ENCODE measurements at places on chromosomes 4 and X. TPM values are rescaled to one million over a fixed set of nuclear protein-coding genes. Genes with fewer than 3 reads are reported as not detected.

DNA sequence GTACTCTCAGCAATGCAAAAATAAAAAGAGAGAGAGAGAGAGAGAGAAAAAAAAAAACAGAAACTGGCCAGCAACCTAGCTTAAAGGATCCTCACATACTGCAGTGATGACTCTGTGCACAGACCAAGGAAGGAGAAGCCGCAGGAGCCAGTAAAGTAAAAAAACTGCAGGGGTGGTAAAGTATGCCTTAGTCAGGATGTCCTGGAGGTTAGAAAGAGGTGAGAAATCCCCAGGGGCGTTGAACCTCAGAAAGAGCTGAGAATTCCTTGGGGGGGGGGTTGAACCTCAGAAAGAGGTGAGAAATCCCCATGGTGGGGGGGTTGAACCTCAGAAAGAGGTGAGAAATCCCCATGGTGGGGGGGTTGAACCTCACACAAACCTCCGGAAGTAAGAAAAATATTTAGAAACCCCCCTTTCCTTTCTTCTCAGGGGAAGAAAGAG, 48.0 kb downstream of the MAGEA9 start:
- DNase-seq, result peak; percentile 59
- H3K36me3 ChIP-seq, result no peaks in the 10 kb centered on the region
- H3K27me3 ChIP-seq, result no peaks in the 10 kb centered on the region
- H3K27ac ChIP-seq, result peak overlapping the region; percentile 70
- H3K4me1 ChIP-seq, result peaks cover 6% of the 10 kb centered on the region

GRCh38 chrX:130575831-130576389, 174.1 kb downstream of the RBMX2 start:
- H3K4me3 ChIP-seq, result no peak overlapping the region
- no peaks in the 10 kb centered on the region for H3K4me1 ChIP-seq
- peak; percentile 50 for DNase-seq
- H3K36me3 ChIP-seq, result no peaks in the 10 kb centered on the region
- H3K27ac ChIP-seq, result no peak overlapping the region
- H3K27me3 ChIP-seq, result no peaks in the 10 kb centered on the region

DNA sequence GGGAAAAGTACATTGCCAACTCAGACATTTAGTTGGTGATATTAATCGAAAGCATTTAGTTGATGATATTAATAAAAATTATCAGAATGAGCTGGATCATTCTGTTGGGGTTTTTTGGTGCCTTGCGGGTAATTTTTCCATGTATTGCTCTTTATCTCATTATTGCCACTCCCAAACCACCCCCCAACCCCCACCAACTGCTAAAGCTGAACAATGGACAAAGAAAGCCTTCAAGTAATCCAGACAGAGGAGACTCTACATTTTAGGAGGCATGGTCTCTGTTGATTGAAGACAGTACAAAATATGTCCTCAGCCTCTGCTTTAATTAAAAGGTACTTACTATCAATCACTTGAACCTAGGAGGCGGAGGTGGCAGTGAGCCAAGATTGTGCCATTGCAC, 22.5 kb downstream of the PDK3 start:
- H3K27ac ChIP-seq, result no peak overlapping the region
- no peak for DNase-seq
- no peaks in the 10 kb centered on the region for H3K27me3 ChIP-seq
- no peaks in the 10 kb centered on the region for H3K36me3 ChIP-seq

DNA sequence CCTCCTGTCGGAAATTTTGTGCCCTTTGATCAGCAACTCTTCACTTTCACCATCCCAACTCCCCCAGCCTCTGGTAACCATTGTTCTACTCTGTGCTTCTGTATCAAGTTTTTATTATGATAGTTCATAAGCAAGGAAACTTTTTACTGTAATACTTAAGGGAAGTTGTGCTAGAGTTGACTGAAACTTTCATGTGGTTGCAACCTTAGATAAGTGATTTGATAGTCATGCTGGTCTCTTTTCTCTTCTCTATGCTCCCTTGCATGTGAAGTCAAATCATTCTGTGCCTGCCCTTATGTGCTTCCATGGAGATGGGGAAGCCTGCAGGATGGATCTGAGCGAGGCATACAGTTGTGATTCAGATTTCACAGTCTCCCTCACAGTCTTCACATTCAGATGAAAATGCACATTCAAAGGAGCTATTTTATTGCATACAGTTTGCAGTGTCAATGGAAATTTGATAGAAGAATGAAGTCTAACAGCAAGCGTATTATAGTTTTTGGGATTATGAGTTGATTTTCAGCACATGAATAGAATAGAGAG, 1428.3 kb upstream of the TENM3 start:
- DNase-seq, result no peak
- H3K4me1 ChIP-seq, result no peaks in the 10 kb centered on the region
- H3K27ac ChIP-seq, result no peak overlapping the region
- no peaks in the 10 kb centered on the region for H3K36me3 ChIP-seq
- no peak overlapping the region for H3K4me3 ChIP-seq
- H3K27me3 ChIP-seq, result no peaks in the 10 kb centered on the region

Gene VCX2
- not detected for total RNA-seq

- no peaks in the 10 kb centered on the region for H3K27me3 ChIP-seq
- H3K27ac ChIP-seq, result no peak overlapping the region
- no peak for DNase-seq
- H3K36me3 ChIP-seq, result no peaks in the 10 kb centered on the region
These were observed 175.5 kb upstream of the CASK start for GRCh38 chrX:42098900-42099299.

GRCh38 chr4:13493793-13494192, 9.7 kb upstream of the RAB28 start:
- no peak overlapping the region for H3K27ac ChIP-seq
- H3K4me3 ChIP-seq, result no peak overlapping the region
- no peak for DNase-seq
- H3K36me3 ChIP-seq, result no peaks in the 10 kb centered on the region
- H3K4me1 ChIP-seq, result no peaks in the 10 kb centered on the region
- H3K27me3 ChIP-seq, result peaks cover 23% of the 10 kb centered on the region

Gene FGF5
- 15.5 TPM for total RNA-seq

GRCh38 chr4:152983774-152984411, 47.8 kb downstream of the FHDC1 start:
- H3K27ac ChIP-seq, result 0 out of 2 replicates have a peak overlapping the region, but pooled peaks have one; percentile 12
- peak; percentile 66 for DNase-seq
- no peak overlapping the region for H3K4me3 ChIP-seq
- H3K36me3 ChIP-seq, result no peaks in the 10 kb centered on the region
- peaks cover 4% of the 10 kb centered on the region for H3K27me3 ChIP-seq

GRCh38 chrX:79065696-79066095, 78.8 kb upstream of the GPR174 start:
- H3K36me3 ChIP-seq, result no peaks in the 10 kb centered on the region
- no peak overlapping the region for H3K4me3 ChIP-seq
- no peaks in the 10 kb centered on the region for H3K4me1 ChIP-seq
- DNase-seq, result no peak

Gene CRMP1
- not detected for total RNA-seq

DNA sequence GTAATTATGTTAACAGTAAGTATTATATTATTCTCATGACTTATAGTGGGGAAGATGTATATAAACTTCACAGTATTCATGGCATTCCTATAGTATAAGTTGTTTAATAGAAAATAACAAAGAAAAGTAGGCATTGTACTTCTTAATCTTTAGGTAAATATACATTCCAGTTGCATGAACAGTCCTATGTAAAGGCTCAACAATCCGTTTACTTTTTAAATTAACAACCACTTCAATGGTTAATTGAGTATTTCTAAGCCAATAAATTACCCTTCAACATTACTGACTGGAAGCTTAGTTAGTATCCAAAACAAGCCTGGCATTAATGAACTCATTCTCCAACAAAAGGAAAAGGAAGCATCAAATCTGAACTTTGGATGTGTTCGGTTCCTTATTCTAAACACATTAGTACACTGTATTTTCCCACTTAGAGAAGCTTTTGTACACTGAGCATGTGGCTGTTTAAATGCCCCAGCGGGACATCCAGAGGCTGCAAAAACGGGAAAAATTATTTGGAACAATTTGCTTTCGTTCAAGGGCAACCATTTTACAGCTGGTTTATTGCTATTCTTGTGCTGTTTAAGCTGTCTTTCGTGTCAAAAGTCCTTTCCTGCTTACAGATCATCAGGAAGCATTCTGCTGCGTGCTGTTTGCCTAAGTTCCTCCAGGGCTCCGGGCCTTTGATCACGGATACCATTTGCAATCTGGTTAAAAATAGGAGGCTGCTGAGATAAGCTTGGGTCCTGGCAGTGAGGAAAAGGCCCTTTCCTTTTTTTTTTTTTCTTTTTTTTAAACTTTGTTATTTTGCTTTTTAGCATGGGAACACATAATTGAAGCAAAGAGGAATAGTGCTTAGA, 460.3 kb downstream of the SPRY1 start:
- H3K4me1 ChIP-seq, result peaks cover 8% of the 10 kb centered on the region
- no peaks in the 10 kb centered on the region for H3K27me3 ChIP-seq
- H3K27ac ChIP-seq, result no peak overlapping the region
- H3K4me3 ChIP-seq, result peak overlapping the region; percentile 37

DNA sequence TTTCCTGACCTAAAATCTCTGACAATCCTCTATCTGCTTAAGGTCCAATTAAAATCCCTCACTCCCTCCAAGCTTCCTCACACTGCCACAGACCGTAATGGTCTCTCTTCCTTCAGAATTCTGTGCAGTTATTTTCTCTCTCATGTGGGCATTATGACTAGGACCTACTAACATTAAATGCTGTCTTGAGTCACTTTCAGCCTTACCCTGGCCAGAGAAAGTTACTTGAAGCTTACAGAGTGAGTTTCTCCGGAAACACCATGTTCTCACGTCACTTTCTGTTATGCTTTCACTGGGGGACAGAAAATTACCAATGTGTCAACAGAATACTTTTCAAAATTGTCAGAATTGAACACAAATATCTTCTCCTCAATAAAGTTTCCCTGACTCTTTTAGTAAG, 271.8 kb downstream of the INPP4B start:
- H3K4me1 ChIP-seq, result no peaks in the 10 kb centered on the region
- no peak for DNase-seq
- H3K4me3 ChIP-seq, result no peak overlapping the region
- no peaks in the 10 kb centered on the region for H3K36me3 ChIP-seq
- no peaks in the 10 kb centered on the region for H3K27me3 ChIP-seq
- H3K27ac ChIP-seq, result no peak overlapping the region

Gene ARR3
- total RNA-seq, result not detected

Gene AR
- 4.8 TPM for total RNA-seq

- H3K4me1 ChIP-seq, result no peaks in the 10 kb centered on the region
- H3K36me3 ChIP-seq, result no peaks in the 10 kb centered on the region
- DNase-seq, result peak; percentile 50
These were observed 27.9 kb downstream of the TRIM61 start for GRCh38 chr4:164949448-164950143.

GRCh38 chr4:84378983-84379382, 120.1 kb downstream of the NKX6-1 start:
- H3K27me3 ChIP-seq, result peaks cover 5% of the 10 kb centered on the region
- no peak for DNase-seq
- peaks cover 9% of the 10 kb centered on the region for H3K4me1 ChIP-seq
- no peak overlapping the region for H3K27ac ChIP-seq
- H3K4me3 ChIP-seq, result no peak overlapping the region

- DNase-seq, result no peak
- no peaks in the 10 kb centered on the region for H3K36me3 ChIP-seq
- no peaks in the 10 kb centered on the region for H3K4me1 ChIP-seq
- no peak overlapping the region for H3K4me3 ChIP-seq
- H3K27me3 ChIP-seq, result no peaks in the 10 kb centered on the region
These were observed 41.7 kb downstream of the PAGE2 start for GRCh38 chrX:55130481-55130880.

Gene SPANXC
- not detected for total RNA-seq
